Hippocampal formation (tissue), 2 donors: ENCODE measurements at places on chromosomes 16 and 17.

DNA sequence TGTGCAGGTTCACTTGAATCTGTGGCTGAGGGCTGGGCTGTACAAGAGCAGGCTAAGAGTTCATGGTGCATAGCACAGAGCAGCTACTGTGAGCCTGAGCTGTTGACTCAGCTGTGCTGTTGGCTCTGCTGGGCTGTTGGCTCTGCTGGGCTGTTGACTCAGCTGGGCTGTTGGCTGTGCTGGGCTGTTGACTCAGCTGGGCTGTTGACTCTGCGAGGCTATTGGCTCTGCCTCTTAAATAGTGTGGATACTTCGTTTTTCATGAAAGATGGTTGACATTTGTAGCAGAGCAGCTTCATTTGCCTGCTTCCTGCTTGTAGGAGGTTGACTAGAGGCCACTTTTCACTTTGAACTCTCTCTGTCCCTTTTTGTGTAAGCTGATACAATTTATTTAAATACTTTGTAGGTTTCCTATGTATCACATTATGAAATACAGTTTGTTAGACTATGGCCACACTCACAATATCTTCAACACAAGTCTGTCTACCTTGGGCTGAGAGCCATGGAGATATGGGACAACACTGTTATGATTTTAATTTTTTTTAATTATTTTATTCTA, 40.3 kb upstream of the CCNF start:
- DNase-seq, result no peak

DNA sequence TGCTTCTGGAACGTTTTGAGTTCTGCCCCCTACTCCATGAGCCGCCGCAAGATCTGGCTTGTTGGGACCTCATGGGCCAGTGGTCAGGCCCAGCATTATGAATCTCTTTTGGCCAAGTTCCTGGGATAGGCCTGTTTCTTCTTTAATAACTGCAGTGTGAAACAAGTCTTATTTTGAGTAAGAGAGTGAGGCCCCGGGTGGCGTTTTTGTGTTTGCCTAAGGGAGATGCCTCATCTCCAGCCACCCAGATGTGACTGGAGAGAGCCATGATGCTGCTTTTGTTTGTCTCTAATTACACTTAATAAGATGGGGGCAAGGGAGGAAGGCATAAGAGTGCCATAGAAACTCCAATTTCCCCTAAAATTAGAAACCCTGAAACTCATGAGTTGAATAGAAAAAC, 39.8 kb downstream of the KSR1 start:
- no peak for DNase-seq

DNA sequence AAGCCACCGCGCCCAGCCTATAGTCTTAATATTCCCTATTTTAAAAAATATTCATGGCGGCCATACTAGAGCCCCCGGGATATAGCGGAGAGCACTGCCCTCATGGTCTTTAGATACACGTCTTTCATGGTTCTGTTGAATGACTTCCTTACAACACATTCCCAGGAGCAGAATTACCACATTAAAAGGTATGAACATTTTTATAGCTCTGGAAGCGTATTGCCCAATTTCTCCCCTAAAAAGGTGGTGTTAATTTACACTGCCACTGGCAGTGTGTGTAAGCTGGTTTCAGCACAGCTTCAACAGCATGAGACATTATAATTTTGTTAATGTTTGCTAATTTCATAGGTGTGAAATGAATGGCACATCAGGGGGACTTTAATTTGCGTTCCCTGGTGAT, 19.0 kb downstream of the C17orf100 start:
- no peak for DNase-seq

DNA sequence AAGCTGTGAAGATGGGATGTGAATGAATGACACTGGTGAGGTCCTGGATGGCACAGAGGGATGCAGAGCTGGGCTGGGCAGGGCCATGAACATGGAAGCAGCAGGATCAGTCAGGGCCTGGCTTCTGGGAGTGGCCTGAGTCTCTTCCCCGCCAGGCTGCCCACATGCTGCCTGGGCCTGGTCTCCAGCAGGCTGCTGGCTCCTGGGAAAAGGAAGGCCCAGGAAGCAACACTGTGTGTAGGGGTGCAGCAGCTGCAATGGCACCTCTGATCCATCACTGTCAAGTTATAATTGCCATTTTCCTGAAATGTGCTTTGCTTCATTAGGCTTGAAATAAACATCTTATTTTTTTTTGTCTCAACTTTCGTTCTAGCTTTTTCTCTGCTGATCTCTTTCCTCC, 260.2 kb upstream of the N4BP1 start:
- no peak for DNase-seq

GRCh38 chr16:8634991-8635736, 13.7 kb downstream of the METTL22 start:
- no peak for DNase-seq

DNA sequence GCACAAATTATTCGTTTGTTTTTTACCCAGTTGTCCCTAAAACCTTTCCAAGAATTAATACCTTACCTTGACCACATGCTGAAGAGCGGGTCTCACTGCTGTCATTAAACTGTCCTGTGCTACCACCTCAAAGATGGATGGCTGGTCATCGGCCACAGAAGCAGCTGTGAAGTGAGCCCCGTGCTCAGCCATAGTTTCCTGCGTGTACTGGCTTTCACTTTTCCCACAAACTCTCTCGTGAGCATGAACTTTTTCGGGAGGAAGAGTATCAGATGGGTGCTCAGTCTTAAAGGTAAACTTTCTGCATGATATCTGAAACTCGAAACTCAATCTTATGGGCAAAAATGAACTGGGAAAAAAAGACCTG, 558 bp downstream of the PEX12 start:
- no peak for DNase-seq

GRCh38 chr17:62109924-62110323, 44.8 kb upstream of the MED13 start:
- DNase-seq, result no peak

DNA sequence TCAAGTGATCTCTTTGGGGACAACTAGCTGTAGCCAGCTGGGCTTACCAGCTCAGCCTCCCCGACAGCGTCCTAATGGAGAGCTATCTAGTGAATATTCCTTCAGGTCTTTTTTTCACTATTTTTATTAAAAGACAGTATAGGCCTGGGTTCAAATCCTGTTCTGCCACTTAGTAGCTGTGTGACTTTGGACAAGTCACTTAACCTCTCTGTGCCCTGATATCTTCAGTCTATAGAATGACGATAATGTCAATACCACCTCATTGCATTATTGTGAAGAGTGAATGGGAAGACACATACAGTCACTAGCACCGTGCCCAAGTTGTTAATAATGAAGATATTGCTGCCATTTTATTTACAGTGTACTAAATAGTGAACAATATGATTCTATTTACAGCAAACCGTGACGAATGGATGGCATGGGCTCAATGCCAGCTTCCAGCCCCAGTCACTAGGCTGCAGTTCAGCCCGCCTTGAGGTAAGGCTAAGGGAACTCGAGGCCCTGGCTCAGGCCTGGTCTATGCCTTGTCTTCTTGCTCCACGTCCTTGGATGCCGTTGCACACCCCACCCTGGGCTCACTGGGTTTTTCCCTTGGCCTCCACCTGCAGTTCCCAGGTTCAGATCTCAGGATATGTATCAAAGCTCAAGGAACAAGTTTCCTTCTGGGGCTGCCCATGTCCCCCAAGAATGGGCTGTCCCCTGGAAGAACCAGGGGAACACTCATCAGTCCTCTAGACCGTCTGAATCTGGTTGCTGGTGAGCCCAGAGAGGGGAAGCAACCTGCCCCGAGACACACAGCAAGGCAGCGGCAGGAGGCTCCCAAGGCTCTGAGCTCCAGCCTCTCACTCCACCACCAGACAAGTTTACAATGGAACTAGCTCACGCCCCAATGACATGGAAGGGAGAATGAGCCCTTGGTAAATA, 95.4 kb upstream of the TNRC6C start:
- DNase-seq, result no peak

DNA sequence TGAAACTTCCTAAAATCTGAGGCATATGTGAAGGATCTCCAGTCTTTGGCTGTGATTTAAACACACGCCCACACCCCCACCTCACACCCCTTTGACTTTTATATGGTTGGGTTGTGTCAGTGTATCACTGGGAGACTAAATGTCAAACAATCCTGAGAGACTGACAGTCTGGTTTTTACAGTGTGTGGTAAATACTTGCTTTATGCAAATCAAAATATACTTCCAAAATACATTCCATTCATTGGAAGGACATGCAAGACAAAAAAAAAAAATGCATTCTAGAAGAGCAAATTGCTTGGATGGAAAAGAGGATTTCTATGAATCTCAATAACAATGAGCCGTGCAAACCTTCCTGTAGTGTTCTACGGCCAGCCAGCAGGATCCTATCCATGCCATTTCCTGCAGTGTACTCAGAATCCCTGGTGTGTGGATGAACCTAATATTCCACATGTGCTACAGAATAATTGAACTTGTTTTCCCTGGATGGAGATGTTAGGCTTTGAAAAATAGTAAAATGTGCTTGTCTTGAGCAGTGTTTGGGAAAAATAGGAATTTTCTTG, 602.1 kb upstream of the GOT2 start:
- DNase-seq, result no peak

- no peak for DNase-seq
Observed at GRCh38 chr17:45374501-45374900, 57.7 kb upstream of the MAP3K14 start.

DNA sequence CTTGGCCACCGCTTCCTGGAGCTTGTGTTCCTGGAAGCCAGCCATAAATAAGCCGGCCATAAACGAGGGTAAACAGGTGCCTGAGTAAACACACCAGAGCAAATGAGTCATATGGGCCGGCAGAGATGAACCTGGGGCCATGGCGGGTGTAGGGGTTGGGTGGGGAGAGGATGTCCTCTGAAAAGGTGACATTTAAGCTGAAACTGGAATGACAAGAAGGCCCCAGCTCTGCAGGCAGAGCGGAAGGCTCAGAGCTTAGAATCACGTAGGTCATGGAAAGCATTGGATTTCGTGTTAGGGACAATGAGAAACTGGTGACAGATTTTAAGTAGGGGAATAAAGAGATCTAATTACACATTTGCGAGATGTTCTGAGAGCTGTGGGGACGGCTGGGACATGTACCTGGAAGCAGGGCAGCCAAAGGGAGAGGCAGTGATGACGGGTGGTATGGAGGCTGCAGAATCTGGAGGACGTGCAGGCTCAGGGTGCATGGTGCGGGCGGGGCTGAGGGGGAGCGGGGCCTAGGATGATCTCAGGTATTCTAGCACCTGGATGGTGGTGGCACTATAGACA, 8.1 kb upstream of the DNASE1 start:
- DNase-seq, result no peak

GRCh38 chr16:58234831-58235595, 37.1 kb upstream of the CSNK2A2 start:
- no peak for DNase-seq

DNA sequence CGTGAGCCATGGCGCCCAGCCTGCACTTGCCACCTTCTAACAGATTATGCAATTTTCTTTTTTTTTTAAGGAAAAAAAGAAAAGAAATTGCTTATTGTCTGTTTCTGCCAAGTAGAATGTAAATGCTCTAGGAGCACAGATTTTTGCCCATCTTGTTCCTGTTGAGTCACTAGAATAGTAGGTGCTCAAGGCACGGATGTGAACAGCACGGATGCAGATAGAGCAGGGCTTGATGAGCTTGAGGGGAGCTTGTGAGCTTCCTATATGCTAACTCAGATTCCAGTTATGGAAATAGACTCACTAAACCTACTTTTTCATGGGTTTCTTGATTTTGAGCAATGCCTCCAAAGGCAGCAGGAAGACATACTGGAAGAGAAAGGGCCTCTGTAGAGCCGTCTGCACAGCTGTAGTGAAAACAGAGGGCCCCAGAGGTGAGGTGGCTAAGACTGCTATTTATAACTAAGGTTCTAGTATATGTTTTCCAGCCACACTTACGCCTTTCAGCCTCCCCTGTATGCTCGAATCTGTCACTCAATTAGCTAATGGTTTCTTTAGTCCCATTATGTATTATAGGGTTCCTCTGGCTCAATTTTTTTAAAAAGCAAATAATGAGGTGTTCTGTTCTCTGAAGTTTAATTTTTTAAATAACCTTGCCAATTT, 72.8 kb downstream of the WWP2 start:
- DNase-seq, result no peak

GRCh38 chr16:68265078-68265920, 973 bp downstream of the SLC7A6 start:
- no peak for DNase-seq

DNA sequence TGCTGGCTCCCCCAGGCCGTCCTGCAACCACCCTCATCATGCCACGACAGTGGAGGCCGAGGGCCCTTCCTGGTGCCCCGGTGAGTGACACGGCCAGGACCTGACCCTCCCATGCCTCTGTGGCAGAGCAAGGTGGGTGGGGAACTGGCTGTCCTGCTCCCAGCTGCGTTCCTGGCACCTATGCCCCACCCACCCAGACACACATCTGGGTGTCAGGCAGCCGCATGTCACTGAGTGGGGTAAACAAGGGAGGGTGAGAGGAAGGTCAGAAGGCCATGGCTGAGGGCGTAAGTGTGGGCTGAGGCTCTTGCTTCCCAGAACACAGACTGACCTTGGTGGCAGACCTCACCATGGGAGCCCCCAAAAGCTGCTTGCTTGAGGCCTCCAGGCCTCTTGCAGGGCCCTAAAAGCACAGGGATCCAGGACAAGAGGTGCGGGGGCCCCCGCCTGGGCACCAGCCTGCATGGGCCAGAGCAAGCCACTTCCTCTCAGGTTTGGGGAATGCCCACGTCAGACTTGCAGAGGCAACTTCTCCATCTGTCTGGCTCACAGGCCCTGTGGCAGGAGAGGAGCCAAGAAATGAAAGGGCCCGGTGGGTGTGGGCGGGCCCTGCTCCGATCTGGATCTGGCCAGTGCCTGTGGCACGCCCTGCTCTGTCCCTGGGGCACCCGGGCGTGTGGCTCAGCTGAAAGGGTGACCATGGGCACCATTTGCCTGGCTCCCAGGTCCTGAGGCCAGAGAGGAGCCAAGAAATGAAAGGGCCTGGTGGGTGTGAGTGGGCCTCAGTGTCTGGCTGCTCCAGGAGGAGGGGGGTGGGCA, 3.9 kb upstream of the CCDC57 start:
- no peak for DNase-seq

DNA sequence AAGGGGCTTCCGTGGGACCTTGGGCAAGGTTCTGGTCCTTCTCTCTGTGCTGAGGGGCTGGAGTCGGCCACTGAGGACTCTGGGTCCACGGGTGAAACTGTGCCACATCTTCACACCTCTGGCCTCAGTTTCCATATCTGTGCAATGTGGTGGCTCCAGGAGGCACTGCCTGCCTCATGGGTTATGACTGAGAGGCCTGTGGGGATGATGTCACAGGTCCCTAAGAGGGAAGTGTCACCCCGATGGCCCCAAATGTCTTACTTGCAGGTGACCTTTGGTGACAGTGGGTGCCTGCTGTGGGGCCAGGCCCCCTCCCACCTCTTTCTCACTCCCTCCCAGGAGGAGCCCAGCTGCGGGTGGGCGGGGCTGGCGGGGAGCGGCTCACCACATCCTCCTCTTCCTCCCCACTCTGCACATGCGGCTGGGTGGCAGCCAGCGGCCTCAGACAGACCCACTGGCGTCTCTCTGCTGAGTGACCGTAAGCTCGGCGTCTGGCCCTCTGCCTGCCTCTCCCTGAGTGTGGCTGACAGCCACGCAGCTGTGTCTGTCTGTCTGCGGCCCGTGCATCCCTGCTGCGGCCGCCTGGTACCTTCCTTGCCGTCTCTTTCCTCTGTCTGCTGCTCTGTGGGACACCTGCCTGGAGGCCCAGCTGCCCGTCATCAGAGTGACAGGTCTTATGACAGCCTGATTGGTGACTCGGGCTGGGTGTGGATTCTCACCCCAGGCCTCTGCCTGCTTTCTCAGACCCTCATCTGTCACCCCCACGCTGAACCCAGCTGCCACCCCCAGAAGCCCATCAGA, at the start of gene IL21R:
Gene IL21R (plus strand): TSS at position 407 of the 801 bp plus-strand sequence. CDS start 27,898 bp downstream, outside the sequence.
- peak; percentile 14 for DNase-seq
